ENCODE measurements at places on chromosomes 11 and 22.
A peak's percentile ranks its signal among the peaks of the same experiment; 100 is the strongest.

GRCh38 chr11:87971354-87971753, 203.9 kb downstream of the RAB38 start:
- DNase-seq = no peak

GRCh38 chr11:19075636-19076035, 15.1 kb upstream of the MRGPRX2 start:
- no peak for DNase-seq

- DNase-seq = peak; percentile 83
Measured at GRCh38 chr22:45537734-45538181, 35.1 kb downstream of the FBLN1 start.

GRCh38 chr22:43642319-43643206, 169.5 kb downstream of the EFCAB6 start:
- no peak for DNase-seq

GRCh38 chr11:71428861-71429435, 19.2 kb downstream of the DHCR7 start:
- no peak for DNase-seq

- peak; percentile 39 for DNase-seq
Measured at GRCh38 chr11:43708776-43709175, 28.2 kb downstream of the HSD17B12 start.

- DNase-seq = no peak
Measured at GRCh38 chr11:119976805-119977560, 160.9 kb downstream of the TRIM29 start.

GRCh38 chr11:45665933-45666647, 668 bp upstream of the CHST1 start:
- no peak for DNase-seq

DNA sequence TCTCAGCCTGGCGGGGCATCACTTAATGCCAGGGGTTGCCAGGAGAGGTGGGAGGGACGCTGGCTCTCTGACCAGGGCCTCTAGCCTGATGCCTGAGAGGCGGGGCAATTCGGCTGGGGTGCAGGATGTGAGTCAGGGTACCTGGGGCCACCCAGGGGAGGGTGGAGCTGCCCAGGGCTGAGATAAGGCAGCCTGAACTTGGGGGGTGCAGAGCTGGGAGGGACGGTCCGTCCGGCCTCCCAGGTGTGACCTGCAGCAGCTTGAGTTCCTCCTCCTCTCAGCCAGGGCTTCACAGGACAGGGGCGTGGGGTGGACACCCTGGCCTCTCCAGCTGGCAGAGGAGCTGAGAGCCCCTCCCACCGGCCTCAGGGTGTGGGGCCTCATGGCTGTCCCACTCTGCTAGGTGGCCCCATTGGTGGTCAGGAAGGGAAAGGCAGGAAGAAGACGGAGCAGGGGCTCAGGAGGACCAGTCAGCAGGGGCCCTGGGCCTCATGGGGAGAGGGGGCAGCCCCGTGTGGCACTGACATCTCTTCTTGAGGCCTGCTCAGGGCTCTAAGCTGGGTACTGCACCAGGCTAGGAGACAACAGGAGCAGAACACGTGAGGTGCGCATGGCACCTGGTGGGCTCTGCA, 942 bp upstream of the RPS6KA4 start:
- DNase-seq = no peak

DNA sequence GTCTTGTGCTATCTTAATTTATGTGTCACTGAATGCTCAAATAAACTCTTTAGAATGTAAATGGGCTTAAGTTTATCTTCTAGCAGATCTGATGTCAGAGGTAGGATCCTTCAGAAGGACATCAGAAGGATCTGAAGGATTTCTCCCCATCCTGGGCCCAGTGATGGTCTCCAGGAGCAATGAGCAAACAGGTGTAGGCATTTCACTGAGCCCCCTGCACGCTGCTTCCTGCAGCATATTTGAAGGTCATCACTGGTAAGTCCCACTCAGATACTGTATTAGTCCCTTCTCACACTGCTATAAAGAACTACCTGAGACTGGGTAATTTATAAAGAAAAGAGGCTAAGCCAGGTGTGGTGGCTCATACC, 4.5 kb downstream of the GSTP1 start:
- DNase-seq = no peak

- DNase-seq = no peak
Measured at GRCh38 chr11:70109006-70109405, 30.9 kb downstream of the ANO1 start.

GRCh38 chr22:19530751-19531150, 6.5 kb upstream of the CLDN5 start:
- no peak for DNase-seq

DNA sequence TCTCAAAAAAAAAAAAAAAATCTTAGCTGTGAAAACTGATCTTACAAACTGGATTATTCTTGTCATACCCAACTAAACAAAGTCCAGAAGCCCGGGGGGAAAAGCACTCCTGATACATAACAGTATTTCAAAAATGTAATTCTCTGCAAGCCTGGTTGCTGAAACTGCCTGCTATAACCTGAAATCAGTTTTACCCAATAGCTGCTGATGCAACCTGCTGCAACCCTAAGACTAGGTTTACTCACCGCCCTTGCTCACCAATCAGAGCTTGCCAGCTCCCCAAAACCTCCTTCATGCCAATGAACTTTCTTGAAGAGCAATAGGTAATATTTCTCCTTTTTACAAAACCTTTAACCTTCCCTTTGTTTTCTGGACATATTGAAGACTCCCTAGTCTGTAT, 12.4 kb downstream of the FGF19 start:
- DNase-seq = no peak

- DNase-seq = no peak
Measured at GRCh38 chr11:11027288-11027687, 169.4 kb upstream of the ZBED5 start.

DNA sequence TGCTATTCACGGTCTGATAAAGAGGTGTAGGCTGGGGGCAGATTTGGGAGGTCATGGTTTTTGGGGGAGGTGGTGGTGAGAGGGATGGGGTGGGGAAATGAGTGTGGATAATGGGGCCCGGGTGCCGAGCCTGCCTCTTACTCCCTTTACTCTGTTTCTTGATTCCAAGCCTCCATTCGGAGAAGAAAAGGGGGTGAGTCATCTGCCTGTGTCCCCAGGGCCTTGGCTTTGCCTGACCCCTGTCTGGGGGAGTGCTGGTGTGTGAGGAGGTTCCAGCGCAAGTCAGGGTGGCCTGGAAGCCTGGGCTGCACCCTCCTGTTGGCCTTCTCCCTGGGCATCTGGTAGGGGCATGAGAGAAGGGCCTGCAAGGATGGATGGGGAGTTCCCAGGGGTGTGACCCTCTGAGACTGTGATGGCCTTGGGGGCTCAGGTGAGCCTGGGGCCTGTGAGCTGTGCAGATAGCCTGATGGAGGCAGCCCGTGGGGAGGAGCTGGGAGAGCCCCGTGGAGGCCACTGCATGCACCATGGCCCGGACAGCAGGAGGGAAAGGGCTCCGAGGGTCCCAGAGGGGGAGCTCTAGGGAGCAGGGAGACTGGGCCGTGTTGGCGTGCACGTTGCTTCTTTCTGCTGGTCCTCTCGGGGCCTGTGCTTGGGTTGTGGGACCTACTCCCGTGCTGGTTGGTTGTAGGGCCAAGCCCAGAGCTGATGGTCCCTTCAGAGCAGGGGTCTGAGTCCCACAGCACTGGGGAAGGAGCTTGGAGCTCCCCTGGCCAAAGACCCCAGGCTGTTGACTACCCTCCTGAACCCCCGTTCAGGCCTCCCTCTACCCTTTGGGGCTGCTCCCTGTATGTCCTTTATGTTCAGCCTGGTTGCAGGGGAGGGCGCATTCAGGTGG, 26.3 kb upstream of the ACR start:
- DNase-seq = no peak

DNA sequence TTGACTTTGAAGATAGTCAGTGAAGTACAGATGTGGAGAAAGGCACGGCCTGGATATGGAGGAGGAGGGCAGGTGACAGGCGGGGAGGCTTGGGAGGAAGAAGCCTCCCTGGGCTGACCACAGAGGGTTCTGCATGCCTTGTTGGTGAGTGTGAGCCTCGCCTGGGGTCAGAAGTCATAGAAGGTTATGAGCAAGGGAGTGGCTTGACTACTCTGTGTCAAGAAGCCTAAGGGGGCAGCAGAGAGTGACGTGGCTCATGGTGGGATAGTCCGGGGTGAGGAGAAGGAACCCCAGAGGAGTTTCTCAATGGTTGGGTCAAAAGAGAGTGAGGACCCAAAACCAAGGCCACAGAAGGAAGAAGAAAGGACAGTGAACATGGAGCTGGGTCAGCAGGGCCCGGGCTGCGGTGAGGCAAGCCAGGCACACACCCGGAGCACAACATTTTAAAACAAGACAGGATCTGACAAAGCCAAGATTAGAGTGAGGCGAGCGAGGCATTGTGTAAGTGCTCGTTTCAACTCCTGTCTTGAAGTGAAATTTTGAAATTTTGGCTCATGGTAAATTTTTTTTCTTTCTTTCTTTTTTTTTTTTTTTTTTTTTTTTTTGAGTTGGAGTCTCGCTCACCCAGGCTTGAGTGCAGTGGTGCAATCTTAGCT, 31.9 kb downstream of the PDGFB start:
- no peak for DNase-seq

- no peak for DNase-seq
Measured at GRCh38 chr11:2466869-2467694, 22.3 kb downstream of the KCNQ1 start.

DNA sequence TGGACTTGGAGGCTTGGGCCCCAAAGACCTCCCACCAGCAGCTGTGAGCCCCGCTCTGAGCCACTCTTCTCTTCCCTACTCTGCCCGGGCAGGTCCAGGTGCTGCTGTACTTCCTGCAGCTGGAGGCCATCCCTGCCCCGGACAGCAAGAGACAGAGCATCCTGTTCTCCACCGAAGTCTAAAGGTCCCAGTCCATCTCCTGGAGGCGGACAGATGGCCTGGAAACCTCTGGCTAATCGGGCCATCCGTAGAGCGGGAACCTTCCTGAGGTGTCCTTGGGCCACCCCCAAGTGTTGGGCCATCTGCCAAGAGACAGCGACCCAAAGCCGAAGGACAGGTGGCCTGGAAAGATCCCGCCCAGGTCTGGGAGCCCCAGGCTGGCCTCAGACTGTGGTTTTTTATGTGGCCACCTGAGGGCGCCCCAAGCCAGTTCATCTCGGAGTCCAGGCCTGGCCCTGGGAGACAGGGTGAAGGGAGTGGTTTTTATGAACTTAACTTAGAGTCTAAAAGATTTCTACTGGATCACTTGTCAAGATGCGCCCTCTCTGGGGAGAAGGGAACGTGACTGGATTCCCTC, 135.1 kb downstream of the BCR start:
- peak; percentile 69 for DNase-seq

GRCh38 chr11:57471496-57471895, 11.2 kb downstream of the RTN4RL2 start:
- no peak for DNase-seq

GRCh38 chr11:46247659-46248058, 29.8 kb upstream of the CREB3L1 start:
- peak; percentile 47 for DNase-seq

DNA sequence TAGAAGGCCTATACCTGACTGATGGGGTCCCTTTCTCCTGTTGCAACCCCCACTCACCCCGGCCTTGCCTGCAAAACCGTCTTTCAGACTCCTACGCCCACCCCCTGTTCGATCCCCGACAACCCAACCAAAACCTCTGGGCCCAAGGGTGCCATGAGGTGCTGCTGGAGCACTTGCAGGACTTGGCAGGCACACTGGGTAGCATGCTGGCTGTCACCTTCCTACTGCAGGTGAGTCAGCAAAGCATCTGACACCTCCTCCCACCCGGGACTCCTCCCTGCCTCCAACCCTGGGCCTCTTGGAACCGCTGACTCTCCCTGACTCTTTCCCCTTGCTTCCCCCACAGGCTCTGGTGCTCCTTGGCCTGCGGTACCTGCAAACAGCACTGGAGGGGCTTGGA, 1.2 kb downstream of the ROM1 start:
- DNase-seq = no peak

DNA sequence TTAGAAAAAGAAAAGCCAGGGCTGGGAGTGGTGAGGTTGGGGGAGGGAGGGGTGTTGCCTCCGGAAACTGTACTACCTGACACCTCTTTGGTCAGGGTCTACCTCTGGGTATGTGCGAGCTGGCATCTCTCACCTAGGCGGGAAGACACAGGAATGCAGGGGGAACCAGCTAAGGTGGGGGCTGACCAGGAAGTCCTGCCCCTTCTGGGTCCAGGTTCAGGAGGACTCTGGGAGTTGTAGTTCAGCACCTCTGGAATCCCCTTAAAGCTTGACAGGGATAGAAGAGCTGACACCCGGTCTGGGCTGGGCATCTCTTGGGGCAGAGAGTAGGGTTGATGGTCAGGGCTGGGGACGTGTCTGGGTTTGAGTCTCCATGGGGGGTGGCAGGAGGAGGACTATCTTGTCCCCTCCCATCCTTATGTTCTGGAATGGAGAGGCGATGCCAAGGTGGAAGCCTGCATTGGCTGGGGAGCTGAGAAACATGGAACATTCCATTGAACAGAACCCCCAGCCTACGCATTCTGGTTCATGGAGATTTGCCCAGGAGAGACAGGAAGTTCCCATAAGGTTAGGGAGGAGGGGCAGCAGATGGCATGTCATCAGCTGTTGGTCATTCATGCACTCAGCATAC, 2.1 kb upstream of the KIAA1671 start:
- peak; percentile 67 for DNase-seq

DNA sequence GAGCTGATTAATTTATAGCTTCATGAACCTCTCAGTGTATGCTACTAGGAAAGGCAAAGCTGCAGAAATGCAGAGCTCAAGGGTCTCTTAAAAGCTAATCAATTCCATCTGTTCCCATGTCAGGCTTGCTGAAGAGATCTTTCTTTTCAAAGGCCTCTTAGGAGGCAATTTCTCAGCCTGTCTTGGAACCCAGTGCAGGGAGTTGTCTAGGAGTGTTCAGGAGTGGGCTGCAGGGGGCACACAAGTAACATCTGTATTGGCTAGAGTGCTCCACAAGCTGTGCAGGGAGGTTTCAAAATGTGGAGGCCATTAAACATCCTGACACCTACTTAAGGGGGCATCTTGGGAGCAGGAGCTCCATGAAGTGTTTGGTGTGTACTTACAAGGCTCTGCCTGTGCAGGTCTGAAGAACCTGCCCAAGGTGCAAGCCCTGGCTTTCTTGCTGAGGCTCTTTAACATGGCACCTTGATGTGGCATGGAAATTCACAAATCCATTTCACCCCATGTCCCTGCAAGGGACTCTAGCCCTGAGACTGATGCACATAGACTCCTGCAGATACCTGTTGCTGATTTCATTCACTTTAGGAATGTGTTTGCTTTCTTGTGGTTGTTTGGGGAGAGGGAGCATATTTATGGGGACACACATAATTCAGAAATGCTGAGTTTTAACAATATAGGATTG, 134.7 kb downstream of the ME3 start:
- no peak for DNase-seq

GRCh38 chr22:19958083-19959042, 16.7 kb upstream of the TXNRD2 start:
- no peak for DNase-seq

GRCh38 chr11:33668468-33668825, 32.2 kb downstream of the C11orf91 start:
- DNase-seq = no peak

- no peak for DNase-seq
Measured at GRCh38 chr11:65870307-65870658, 2.3 kb downstream of the EFEMP2 start.

All from G401 (cell line).